Thymus (tissue), 14 donors: ENCODE measurements at places on chromosomes 3 and 15. TPM values are rescaled to one million over a fixed set of nuclear protein-coding genes. Genes with fewer than 3 reads are reported as not detected.
A peak's percentile ranks its signal among the peaks of the same experiment; 100 is the strongest.

DNA sequence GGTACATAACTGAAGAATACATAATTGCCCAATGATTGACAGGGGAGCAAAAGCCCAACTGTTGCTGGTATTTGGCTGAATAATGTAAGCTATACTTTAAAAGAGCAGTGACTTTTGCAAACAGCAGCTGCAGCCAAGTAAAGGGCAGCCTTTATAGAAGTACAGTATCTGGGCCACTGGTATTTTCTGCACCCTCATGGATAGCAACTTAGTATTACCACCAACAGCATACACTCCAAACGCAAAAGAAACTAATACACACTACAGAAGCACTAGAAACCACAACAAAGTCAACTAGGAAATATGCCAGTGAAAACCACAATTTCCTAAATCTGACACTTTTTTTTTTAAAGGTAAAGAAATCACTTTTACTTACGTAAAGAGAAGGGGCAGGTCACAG lies 206.1 kb downstream of the TIGIT start:
- DNase-seq, result no peak

GRCh38 chr3:35393901-35394799 lies 245.2 kb upstream of the ARPP21 start:
- no peak for DNase-seq

DNA sequence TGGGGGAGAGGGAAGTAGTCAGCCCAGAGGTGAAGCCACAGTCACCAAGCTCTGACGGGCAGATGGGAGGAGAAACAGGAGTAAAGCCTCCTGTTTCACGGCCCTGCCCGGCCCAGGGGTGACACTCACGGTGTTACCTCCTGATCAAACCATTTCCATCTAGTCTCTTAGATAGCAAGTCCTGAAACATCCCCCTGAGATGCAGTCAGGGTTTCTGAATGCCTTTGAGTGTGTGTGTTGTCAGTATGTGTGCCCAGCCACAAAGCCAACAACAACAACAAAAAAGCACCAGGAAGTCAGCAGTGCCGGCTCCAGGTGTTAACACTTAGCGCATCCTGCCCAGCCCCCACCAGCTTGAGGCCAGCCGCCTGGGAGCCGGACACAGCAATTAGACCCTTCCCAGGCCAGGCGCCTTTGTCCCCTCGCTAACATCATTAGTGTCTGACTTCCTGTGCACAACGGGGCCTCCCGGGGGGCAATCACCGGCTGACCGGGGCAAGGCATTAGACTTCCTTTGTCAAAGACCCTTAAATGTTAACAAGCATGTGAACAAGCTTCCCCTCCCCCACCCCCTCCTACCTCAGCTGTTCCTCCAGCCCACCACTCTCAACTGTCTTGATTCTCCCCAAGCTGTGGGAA lies 34.5 kb downstream of the IL17RD start:
- DNase-seq, result peak; percentile 76

Gene ARGFX
- not detected for total RNA-seq

DNA sequence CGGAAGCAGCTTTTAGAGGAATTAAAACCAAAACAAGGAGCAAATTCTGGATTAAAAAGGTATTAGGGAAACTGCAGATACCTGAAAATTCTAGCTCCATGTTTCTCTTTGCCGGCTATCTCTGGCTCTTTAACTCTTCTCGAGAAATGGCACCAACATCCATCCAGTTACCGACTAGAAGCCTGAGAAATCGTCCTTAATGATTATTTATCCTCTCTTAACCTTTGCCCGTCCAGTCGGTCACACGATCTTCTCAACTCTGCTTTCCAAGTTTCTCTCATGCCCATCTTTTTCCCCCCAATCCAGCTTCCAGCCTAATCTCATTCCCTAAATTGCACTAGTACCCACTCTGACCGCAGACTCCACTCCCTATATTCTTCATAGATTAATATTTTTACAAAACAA lies 596 bp upstream of the SGO1 start:
- DNase-seq, result no peak

DNA sequence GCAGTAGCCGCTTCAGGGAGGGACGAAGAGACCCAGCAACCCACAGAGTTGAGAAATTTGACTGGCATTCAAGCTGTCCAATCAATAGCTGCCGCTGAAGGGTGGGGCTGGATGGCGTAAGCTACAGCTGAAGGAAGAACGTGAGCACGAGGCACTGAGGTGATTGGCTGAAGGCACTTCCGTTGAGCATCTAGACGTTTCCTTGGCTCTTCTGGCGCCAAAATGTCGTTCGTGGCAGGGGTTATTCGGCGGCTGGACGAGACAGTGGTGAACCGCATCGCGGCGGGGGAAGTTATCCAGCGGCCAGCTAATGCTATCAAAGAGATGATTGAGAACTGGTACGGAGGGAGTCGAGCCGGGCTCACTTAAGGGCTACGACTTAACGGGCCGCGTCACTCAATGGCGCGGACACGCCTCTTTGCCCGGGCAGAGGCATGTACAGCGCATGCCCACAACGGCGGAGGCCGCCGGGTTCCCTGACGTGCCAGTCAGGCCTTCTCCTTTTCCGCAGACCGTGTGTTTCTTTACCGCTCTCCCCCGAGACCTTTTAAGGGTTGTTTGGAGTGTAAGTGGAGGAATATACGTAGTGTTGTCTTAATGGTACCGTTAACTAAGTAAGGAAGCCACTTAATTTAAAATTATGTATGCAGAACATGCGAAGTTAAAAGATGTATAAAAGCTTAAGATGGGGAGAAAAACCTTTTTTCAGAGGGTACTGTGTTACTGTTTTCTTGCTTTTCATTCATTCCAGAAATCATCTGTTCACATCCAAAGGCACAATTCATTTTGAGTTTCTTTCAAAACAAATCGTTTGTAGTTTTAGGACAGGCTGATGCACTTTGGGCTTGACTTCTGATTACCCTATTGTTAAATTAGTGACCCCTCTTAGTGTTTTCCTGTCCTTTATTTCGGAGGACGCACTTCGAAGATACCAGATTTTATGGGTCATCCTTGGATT lies at the start of gene MLH1:
Gene MLH1, plus strand, starts transcription at position 193 of the 958 bp plus-strand sequence. Its CDS starts 30 bp downstream, at position 223.
- DNase-seq, result peak; percentile 100
